Calu3 (cell line): ENCODE measurements at places on chromosomes 11 and 22. TPM values are rescaled to one million over a fixed set of nuclear protein-coding genes. Genes with fewer than 3 reads are reported as not detected.

- H3K36me3 ChIP-seq: no peaks in the 10 kb centered on the region
- H3K27ac ChIP-seq: no peak overlapping the region
Measured at GRCh38 chr11:95524314-95525036, 265.1 kb downstream of the FAM76B start.

The MS4A1 gene
- total RNA-seq: not detected in 2 replicates

The PHLDA2 gene
- 111 and 142 TPM in 2 replicates for total RNA-seq

The ARHGAP8 gene
- 124 and 127 TPM in 2 replicates for total RNA-seq

DNA sequence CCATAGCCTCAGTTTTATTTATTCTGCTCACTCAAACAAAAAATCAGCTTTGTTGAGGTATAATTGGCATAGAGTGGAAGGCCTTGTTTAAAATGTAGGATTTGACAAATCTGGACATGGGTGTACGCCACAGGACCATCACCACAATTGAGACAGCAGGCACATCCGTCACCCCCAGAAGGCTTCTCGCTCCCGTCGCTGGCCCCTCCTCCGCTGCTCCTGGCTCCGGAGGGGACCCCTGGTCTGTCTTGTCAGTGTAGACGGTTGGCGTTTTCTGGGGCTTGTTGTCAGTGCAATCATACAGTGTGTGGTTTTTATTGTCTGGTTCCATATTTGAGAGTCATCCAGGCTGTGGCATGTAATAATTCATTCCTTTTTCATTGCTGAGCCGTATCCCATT, 97.6 kb downstream of the KCNQ1 start:
- H3K27me3 ChIP-seq: no peaks in the 10 kb centered on the region
- H3K27ac ChIP-seq: no peak overlapping the region
- no peaks in the 10 kb centered on the region for H3K36me3 ChIP-seq
- no peaks in the 10 kb centered on the region for H3K4me1 ChIP-seq
- no peak for DNase-seq
- H3K4me3 ChIP-seq: no peak overlapping the region

The CHRM1 gene
- total RNA-seq: not detected in 2 replicates

- peak overlapping the region; percentile 29 for H3K4me3 ChIP-seq
- H3K27me3 ChIP-seq: peaks cover 96% of the 10 kb centered on the region
- peaks cover 8% of the 10 kb centered on the region for H3K4me1 ChIP-seq
- no peaks in the 10 kb centered on the region for H3K36me3 ChIP-seq
- DNase-seq: peak; percentile 90
Measured at GRCh38 chr22:22357024-22357883, 112.7 kb downstream of the VPREB1 start.

The PIH1D2 gene
- 1.6 and 2.2 TPM in 2 replicates for total RNA-seq

DNA sequence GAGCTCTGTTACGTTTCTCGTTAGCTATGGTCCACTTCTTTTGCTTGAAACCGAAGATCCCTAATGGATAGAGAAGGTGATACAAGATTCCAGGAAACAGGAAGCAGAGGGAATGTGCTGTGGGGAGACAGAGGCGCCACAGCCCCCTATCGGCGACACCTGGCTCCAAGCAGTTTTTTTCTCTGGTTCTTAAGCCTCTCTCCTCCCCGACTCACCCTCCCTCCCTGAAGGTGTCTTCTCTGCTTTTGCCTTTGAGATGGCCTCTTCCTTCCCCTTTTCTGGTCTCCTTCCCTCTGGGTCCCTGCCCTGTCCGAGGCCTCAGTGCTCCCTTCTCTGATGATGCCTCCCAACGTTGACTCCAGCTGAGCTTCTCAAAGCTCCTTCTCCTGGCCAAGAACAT, 14.2 kb upstream of the APOBEC3A start:
- H3K27ac ChIP-seq: no peak overlapping the region
- H3K4me3 ChIP-seq: no peak overlapping the region
- DNase-seq: no peak

- H3K4me1 ChIP-seq: peaks cover 18% of the 10 kb centered on the region
- no peak for DNase-seq
- H3K27me3 ChIP-seq: peaks cover 20% of the 10 kb centered on the region
- H3K27ac ChIP-seq: no peak overlapping the region
- no peak overlapping the region for H3K4me3 ChIP-seq
Measured at GRCh38 chr11:118176778-118177134, 317 bp upstream of the SCN2B start.

The ANO5 gene
- total RNA-seq: 4.3 and 6.0 TPM in 2 replicates

DNA sequence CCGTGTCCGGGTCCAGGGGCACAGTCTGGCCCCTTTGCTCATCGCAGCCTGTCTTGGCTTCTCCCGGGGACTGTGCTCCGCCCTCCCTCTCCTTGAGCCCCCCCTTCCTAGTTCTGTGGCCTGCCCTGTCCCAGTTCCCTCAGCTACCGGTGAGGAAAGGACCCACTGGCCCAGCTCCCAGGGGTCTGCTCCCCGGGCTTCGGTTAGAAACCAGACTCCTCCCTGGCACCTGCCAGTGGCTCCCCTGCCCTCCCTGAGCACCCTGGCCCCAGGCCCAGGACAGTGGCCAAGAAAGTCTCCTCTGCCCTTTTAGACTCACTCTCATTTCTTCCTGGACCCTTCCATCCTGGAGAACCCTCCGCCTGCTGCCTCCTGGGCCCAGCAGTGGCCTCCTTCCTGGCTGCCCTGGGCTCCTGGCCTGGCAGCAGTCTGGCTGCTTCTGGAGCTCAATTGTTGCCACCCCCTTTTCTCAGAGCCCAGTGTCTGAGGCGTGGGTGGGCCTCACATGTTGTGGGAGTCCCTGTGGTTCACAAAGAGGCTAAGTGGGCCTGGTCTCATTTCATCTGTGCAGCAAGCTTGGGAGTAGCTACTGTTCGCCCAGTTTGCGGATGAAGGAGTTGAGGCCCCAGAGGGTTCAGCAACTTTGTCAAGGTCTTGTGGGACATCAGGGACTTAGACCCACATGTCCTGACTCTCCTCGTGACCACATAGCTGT, 12.6 kb downstream of the PRDM11 start:
- no peak for DNase-seq
- H3K27ac ChIP-seq: no peak overlapping the region
- peaks cover 9% of the 10 kb centered on the region for H3K4me1 ChIP-seq
- H3K4me3 ChIP-seq: no peak overlapping the region
- peaks cover 3% of the 10 kb centered on the region for H3K36me3 ChIP-seq
